ENCODE measurements at places on chromosomes 4 and X. TPM values are rescaled to one million over a fixed set of nuclear protein-coding genes. Genes with fewer than 3 reads are reported as not detected.

GRCh38 chr4:144739511-144740033, 93.6 kb downstream of the HHIP start:
- DNase-seq: no peak

GRCh38 chr4:173301518-173302201, 32.5 kb downstream of the HMGB2 start:
- peak; percentile 4 for DNase-seq

- DNase-seq: no peak
Measured at GRCh38 chr4:177681902-177682301, 239.7 kb upstream of the AGA start.

DNA sequence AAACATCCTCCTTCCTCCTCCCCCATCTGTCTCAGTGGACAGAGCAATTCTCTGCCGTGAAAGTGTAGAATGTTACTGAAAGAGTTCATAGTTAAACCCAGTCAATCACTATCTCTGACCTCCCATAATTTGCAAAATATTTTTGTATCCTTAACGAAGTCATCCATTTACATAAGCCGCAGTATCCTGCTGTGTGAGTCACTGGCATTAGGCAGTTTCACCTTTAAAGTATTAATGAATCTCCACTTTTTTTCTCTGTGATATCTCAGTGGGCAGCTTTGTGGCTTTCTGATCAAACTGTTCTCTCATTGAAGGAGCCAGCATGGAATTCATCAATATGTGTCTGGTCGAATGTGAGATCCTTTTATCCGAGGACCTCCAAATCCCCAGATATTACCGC, 678.6 kb upstream of the TENM3 start:
- DNase-seq: no peak

DNA sequence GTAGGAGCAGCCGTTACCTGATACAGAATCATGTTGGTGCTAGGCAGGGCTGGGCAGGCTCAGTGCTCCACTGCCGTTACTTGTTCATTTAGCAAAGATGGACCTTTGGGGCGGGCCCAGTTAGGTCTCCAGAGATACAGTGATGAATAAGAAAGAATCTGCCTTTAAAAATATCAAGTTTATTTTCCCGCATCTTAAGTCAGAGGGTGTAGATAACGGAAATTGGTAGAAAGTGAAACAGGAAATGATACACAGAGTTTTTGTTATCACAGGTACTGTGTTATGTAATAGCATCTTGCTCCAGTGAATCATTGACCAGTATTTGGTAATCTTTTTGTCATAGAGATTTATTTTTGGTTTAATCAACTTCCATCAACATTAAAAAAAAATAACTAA, 5.5 kb downstream of the TMEM131L start:
- no peak for DNase-seq

- DNase-seq: peak; percentile 8
Measured at GRCh38 chr4:83851261-83852084, 315.6 kb downstream of the GPAT3 start.

DNA sequence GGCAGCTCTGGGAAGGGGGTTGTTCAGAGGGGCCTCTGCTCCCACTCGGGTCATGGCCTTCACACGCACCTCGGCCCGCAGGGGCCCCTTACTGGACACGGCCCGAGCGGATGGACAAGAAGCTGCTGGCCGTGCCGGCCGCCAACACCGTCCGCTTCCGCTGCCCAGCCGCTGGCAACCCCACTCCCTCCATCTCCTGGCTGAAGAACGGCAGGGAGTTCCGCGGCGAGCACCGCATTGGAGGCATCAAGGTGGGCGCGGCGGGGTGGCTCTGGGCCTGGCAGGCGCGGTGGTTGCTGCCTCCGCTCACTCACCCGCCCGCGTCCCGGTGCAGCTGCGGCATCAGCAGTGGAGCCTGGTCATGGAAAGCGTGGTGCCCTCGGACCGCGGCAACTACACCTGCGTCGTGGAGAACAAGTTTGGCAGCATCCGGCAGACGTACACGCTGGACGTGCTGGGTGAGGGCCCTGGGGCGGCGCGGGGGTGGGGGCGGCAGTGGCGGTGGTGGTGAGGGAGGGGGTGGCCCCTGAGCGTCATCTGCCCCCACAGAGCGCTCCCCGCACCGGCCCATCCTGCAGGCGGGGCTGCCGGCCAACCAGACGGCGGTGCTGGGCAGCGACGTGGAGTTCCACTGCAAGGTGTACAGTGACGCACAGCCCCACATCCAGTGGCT, 8.3 kb downstream of the FGFR3 start:
- DNase-seq: no peak

DNA sequence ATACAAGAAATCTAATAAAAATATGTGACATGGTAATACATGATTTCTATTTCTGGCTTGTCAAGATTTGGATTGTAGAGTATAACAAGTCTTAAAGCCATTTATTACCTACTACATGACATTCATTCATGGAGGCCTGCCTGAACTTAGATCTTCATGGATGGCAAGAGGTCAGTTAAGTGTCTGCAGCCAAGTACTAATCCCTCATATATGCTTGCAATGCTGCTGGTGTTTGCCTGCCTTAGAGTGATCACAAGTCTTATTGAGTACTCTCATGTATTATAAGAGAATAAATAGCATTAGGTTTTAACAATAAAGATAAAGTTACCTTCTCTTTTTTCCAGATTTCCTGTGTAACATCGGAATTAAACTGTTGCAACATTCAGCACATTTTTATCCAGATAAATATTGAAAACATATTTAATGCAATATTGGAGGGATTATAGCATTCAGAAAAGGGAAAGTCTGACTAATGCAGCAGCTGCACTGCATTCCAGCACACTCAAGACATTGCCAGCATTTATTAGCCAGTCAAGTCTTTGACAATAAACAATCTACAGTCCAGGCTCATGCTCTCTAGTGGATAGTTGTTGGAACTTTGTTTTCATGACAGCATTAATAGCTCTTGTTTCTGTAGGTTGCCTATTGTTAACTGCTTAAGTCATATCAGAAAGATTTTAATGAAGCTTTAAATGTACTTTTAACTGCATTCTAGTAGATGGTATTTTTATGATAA, 737.1 kb downstream of the FAT4 start:
- peak; percentile 61 for DNase-seq

DNA sequence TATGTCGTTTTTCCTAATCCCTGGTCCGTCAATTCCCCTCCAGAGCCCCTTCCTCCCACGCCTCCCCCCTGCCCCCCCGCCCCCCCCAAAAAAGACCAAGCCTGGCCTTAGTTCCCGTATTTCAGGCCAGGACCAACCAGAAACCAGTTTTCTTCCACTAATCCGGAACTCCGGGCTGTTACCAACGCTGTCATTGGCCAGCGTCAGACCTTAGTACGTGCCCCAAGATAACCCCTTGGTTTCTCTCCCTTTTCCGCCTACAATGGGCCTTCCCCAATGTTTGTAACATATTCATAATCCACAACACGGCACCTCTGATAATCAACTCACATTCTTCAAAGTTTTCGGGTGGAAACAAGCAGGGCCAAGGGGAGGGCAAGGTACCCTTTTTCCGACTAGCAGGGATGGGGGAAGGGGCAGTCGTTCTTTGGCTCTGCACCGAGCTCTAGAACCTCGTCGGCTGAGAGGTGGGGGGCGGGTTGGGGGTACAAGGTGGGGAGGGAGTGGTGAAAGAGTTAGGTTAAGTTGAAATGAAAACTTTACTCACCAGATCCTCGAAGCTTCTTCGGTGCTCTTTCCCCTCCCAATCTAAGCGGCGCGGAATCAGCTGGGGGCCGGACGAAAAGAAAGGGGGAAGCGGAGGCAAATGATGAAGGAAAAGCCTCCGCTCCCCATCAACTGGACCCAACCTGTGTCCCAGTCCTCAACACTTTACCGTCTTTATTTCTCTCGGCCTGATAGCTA, 1.5 kb downstream of the BRWD3 start:
- DNase-seq: peak; percentile 55

DNA sequence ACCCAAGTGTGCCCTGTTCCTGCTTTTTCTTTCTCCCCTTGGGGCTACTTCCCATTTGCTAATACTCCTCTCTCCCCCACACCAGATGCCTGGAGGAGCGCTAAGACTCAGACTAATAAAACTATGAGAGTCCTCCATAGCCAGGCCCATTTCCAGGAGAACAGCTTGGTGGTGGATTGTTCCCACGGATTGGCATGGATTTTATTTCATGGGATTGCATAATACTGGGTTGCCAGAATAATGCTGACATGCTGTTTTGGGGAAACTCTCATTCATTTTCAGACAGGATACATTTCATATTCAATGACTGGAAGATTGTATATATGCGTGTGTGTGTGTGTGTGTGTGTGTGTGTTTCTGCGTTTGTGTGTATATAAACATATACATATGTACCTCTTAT, 447.5 kb upstream of the PITX2 start:
- no peak for DNase-seq

GRCh38 chr4:87354168-87355102, 31.8 kb upstream of the HSD17B13 start:
- peak; percentile 20 for DNase-seq

DNA sequence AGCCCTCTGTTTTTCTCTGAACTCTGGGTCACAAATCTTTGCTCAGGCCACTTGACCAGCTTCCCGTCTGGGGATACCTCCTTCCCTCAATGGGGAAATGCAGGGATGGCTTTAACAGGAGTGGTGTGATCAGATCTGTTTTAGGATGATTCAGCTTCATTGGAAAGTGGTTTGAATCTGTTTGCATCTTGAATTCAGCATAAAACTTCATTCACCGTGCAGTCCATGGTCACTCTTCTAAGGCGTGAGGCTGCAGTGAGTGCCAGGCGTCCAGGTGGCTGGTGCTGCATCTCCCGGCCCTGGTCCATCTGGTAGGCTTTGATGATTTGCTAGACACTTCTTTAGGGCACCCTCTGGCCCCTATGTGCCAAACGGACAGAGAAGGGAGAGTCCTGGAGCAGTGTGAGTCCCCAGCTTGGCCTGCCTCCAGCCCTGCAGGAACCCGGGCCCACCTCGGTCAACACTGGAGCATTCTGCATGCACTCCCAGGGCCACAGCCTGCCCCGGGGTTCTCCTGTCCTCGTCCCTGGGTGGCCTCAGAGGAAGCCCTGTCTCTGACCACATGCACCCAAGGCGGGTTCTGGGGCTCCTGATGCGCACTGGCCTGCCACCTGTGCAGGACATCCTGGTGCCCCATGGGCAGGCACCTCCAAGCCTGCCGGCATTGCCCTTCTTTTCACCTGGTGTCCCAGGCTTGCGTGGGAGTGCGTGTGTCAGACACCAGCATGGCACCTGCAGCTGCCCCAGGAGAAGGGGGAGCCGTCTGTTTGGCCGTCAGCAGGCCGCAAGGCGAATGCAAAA, 251.5 kb upstream of the PSAPL1 start:
- no peak for DNase-seq

- DNase-seq: no peak
Measured at GRCh38 chr4:80069837-80070731, 2.9 kb downstream of the ANTXR2 start.

- no peak for DNase-seq
Measured at GRCh38 chr4:93042746-93043145, 739.0 kb downstream of the GRID2 start.

DNA sequence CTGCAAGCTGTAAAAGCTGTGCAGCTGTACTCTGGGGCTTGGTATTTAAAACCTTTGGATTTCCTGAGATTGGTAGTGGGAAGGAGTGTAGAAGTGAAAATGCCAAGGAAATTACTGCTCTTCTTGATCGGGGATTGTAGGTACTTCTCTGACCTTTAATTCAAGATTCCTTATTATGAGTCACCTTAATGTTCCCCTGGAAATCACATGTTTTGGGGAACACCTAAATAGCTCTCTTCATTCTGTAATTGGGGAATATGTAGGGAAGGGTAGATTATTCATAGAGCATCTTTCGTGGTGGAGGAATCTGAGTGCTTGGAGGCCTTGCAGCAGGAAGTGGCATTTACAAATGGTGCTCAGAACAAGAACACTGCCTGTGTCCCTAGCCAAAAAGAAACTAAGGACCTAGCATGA, 137.8 kb downstream of the UCHL1 start:
- DNase-seq: no peak

- no peak for DNase-seq
Measured at GRCh38 chrX:147602176-147602696, 309.5 kb upstream of the FMR1 start.

DNA sequence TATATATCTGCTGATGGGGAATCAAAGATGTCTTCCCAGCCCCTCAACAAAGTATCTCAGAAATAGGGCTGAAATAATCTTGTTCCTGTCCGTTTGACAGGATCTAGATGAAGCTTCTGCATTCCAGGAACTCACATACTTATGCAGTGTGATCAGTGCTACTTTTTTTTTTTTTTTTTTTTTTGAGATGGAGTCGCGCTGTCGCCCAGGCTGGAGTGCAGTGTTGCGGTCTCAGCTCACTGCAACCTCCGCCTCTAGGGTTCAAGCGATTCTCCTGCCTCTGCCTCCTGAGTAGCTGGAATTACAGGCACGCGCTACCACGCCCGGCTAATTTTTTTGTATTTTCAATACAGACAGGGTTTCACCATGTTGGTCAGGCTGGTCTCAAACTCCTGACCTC, 36.4 kb downstream of the DHX15 start:
- no peak for DNase-seq

DNA sequence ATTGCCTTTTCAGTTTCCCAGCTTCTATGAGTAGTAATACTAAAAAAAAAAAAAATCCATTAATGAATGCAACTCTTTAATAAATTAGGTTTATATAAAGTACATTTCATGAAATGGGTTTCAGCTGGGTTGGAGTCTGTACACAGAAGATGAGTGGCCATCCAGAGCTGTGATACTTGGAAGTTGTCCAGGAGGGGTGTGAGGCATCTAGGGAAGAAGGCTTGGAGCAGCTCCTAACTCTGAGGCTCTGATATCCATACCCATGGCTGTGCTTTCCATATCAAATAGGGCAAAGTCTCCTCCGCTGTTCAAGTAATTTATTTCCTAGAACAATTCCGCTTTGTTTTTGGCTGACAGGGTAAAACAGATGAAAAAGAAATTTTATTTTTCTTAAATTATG, 423.3 kb upstream of the TENM3 start:
- no peak for DNase-seq

GRCh38 chr4:110959041-110959643, 336.3 kb upstream of the PITX2 start:
- no peak for DNase-seq

DNA sequence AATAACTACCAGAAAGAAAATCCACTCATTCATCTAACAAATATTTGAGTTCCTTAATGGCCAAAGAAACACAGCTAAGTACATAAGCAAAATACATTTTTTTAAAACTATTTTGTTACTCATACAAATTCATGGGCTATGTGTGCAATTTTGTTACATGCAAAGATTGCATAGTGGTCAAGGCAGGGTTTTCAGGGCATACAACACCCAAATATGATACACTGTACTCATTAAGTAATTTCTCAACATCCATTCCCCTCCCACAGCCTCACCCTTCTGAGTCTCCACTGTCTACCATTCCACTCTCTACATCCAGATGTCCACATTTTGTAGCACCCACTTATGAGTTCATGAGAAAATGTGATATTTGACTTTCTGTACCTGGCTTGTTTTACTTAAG, 58.2 kb downstream of the BRWD3 start:
- no peak for DNase-seq

- no peak for DNase-seq
Measured at GRCh38 chr4:84940960-84941359, 25.5 kb downstream of the WDFY3 start.

LAP3 gene
- total RNA-seq: 83.4 TPM

NDUFC1 gene
- 98.2 TPM for total RNA-seq

SLIT2 gene
- 1.9 TPM for total RNA-seq

UNC5C gene
- total RNA-seq: not detected

FAM199X gene
- total RNA-seq: 13.3 TPM

TCEAL5 gene
- not detected for total RNA-seq

CCDC158 gene
- total RNA-seq: not detected

TSPAN7 gene
- not detected for total RNA-seq

LUZP4 gene
- not detected for total RNA-seq

CT45A2 gene
- not detected for total RNA-seq

UGT2B10 gene
- total RNA-seq: not detected

CSAG1 gene
- total RNA-seq: not detected

EPHA5 gene
- 22.4 TPM for total RNA-seq

All from MG63 (cell line).